SK-N-MC (cell line): ENCODE measurements at places on chromosomes 11 and 22.

DNA sequence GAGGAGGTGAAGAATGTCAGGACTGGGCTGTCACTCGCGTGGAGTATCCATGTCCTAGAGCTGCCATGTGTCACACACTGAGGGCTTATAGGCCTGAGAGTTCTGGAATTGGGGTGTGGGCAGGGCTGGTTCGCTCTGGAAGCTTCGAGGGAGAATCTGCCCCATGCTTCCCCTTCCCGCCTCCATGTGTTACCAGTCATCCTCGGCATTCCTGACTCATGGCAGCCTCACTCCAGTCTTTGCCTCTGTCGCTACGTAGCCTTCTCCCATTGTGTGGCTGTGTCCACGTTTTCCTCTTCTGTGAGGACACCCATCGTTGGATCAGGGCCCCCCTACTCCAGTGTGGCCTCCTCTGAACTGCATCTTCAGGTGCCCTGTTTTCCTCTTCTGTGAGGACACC is 301.2 kb downstream of the TBC1D22A start:
- no peak for DNase-seq

GRCh38 chr11:2724653-2725367 is 25.0 kb upstream of the KCNQ1OT1 start:
- no peak for DNase-seq

DNA sequence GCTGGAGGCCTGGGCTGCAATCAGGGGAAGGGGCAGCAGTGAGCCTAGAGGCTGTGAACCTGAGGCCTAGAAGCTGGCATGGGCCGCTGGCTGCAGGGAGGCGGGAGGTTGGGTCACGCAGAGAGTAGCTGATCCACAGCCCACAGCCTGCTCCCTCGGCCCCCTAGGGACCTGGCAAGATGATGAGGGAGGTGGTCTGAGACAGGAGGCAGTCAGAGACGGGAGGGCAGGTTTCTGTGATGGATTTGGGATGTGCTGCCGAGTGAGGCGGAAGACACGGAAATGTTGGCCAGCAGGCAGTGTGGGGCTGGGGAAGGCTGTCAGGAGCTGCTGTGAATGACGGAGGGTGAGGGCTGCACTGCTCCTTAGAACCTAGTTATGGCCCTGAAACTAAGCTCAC is 22.7 kb downstream of the LRFN4 start:
- no peak for DNase-seq

GRCh38 chr22:41521126-41521525 is 23.1 kb downstream of the POLR3H start:
- no peak for DNase-seq

DNA sequence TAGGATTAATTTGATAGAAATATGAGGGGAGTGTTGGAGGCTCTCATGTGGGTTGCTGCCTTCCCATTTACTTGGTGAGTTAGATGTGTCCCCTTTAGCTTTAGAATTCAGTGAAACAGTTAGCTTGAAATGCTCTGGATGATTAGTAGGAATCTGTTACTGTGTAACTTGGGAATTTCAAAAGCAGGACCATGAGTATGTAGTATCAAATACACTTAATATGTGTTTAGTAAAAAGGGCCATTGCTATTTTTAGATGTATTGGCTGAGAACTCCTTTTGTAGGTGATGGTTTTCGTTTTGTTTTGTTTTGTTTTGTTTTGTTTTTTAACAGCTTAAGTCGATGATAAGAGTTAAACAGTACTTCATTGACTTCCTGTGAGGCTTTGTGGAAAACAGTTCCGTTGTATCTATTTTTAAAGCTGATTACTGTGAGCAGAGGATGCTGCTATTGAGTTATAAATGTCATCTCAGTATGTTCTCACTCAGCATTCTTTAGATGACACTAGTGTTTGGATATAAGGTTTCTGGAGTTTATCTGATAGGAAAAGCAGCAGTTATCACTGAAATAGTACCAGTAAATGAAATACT is 53.5 kb downstream of the MCAM start:
- no peak for DNase-seq

GRCh38 chr11:121890377-121890776 is 225.6 kb downstream of the BLID start:
- DNase-seq = no peak

- DNase-seq = no peak
Measured at GRCh38 chr11:2750682-2751522, 51.1 kb upstream of the KCNQ1OT1 start.

GRCh38 chr11:107573438-107573837 is 7.9 kb upstream of the ALKBH8 start:
- DNase-seq = no peak

GRCh38 chr11:64164392-64165312 is 1.3 kb downstream of the MACROD1 start:
- DNase-seq = no peak
